ENCODE measurements at places on chromosomes 7 and 10. TPM values are rescaled to one million over a fixed set of nuclear protein-coding genes. Genes with fewer than 3 reads are reported as not detected.

DNA sequence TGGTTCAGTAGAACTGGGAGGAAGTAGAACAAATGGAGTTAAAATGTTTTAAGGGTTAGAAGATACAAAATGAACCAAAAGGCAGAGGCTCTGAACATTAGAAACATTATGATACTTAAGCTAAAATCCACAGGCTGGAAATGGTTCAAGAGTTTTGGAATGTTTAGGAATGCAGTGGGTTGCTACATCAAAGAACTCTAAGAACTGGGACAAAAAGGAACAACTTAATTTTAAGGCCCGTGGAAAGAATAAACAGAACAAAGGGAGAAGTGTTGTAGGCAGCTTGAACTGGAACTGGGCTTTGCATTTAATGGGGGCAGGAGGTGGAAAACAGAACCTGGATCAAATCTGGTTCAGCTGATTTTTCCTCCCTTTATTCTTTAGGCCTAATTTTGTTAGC lies 3.5 kb upstream of the C7orf25 start:
- peak; percentile 32 for DNase-seq

GRCh38 chr7:134931487-134931886 lies 54.8 kb upstream of the AGBL3 start:
- peak; percentile 46 for DNase-seq

- no peak for DNase-seq
Observed at GRCh38 chr7:36214608-36215456, 61.8 kb downstream of the EEPD1 start.

DNA sequence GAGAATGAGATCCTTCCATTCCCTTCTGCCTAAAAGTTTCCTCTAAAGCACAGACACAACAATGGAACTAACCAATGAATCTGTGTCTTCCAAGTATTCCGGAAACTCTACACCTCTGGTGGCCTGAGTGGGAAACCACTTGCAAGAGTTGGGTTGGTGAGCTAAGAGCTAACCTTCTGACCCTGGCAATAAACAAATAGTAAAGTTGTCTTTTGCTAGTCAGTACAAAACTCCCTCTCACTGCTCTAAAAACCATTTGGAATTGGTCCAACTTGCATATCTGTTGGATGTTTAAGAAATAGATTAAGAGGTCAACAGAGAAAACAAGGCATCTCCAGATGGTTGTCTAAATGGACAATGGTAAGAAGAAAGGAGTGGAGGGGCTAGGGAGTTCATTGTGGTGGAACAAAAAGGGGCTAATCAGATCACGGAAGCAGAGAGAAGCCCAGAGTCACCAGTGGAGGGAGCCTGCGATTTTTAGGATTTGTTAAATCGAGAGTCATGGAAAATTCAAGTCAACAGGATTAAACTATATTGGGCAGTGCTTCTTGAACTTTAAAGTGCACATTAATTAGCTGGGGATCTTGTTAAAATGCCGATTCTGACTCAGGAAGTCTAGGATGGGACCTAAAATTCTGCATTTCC lies 192.3 kb downstream of the EVX1 start:
- DNase-seq: peak; percentile 74

DNA sequence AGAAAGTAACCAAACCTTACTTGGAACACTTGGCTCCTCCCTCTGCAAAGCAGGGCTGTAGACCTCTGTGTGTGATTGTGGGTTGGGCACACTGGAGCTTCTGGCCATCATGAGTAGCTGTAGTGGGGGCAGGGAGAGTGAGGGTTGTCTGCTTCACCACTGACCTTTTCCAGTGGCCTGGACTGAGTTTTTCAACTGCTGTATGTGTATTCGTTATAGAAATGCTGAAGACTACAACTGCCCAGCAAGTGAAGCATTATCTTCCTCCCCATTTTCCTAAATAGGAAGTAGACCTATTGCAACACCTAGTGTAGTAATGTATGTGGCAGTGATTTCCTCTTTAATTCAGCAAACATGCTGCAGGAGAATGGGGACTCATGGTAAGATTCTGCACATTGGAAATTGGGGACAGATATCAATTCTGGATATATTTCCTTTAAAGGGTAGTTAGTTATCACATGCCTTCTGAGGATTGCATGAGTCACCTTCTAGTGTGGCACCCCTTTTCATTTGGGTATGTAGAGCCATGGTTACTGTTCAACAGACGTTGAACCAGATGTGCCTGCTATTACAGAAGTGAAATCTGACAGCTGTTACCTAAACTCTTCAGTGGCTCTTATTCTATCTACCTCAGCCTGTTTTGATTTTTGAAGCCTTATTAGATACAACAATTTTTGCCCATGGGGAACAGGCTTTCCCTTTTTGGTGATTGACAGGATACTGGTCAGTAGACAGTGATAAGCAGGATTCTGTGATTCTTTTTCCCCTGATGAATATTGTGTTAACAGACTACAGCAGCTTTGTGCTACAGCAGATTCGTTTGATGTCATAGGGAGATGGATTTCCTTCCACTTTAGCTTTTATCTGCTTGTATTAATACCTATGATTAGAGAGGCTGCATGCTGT lies 130.9 kb downstream of the SND1 start:
- no peak for DNase-seq

DNA sequence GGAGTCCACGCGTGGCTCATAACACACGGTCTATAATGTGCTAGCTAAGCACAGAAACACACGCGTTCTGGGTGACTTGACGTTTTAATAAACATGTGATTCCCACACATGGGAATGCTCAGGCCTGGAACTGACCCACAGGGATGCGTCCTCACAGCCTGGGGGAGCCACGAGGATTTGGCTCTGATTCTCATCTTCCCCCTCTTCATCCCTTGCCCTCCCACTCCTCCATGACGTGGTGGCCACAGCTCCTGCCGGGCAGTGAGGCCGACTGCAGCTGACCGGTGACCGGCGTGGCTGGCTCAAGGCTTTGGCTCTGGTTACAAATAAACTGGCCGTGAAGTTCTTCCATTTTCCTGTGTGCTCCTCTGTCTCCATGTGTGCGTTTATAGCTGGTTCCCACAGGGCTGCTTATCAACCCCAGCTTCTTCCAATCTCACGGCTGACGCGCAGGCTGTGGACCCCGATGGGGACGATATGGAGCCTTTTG lies 40.9 kb upstream of the KLF6 start:
- DNase-seq: peak; percentile 74

Gene CCDC136
- total RNA-seq: 0.74 TPM

DNA sequence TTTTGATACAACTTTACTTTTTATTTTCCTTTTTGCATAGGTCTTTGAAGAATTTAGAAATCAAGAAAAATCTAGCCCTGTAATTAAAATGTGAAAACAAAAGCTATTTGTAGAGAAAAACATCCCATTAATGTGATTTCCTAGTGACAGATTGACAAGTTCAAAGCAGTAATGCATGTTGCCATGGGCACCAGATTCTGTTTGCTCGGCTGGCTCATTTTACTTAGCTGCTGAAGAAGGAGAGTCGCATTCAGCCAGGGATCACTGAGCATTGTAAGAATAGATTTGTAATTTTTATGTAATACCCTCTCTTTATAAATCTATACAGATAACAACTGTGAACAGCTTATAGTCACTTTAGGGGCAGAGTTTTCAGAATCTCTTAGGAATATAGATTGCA lies 28.5 kb downstream of the DNAJB9 start:
- DNase-seq: no peak

- DNase-seq: no peak
Observed at GRCh38 chr10:111357859-111358258, 281.0 kb downstream of the ADRA2A start.

DNA sequence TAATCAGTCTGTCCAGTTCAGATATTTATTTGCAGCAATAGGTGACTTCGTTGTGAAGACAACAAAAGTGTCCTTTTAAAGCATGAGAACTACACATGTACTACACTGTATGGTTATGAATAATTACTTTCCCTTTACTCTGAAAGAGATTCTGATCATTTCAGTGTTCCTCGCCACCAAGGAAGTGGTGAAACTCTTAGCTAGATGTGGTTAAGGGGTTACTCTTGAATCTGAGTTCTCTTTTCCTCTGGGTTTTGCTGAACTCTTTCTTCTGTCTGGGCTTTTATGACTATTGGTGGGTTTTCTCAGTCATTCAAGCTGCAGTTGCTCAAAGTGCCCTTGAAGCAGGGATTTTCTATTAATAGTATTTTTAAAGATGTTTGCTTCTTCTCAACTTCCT lies 127.9 kb upstream of the SEM1 start:
- no peak for DNase-seq

DNA sequence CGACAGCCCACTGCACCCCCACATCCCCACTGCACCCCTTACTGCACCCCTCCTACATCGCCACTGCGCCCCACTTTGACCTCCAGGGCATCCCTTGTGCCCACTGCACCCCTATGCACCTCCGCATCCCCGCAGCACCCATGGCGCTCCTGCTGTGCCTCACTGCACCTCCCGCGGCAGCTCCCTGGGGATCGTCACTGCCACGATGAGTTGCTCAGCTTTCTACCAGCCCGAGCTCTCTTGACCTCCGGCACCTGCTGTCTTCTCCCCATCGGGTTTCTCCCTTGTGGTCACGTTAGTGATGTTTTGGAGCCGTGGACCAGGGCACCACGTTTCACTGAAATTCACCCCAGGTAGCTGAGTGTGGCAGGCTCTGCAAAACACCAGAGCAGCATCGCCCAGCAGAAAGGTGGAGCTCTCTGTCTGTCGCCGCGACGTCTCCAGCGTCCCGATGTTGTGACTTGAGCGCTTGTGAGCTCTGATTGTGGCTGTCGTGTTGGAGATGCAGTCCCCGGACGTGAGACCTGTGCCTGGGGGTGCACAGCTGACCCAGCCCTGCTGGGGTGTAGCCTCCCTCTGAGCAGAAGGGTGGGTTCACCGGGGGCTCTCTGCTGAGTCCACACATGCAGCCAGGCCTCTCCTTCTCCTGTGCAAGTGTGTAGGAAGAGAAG lies 147.7 kb downstream of the DNAJB6 start:
- DNase-seq: no peak

- DNase-seq: no peak
Observed at GRCh38 chr7:75988568-75989499, 5.6 kb downstream of the TMEM120A start.

Gene GPR37
- 6.2 TPM for total RNA-seq

Gene GAD2
- not detected for total RNA-seq

DNA sequence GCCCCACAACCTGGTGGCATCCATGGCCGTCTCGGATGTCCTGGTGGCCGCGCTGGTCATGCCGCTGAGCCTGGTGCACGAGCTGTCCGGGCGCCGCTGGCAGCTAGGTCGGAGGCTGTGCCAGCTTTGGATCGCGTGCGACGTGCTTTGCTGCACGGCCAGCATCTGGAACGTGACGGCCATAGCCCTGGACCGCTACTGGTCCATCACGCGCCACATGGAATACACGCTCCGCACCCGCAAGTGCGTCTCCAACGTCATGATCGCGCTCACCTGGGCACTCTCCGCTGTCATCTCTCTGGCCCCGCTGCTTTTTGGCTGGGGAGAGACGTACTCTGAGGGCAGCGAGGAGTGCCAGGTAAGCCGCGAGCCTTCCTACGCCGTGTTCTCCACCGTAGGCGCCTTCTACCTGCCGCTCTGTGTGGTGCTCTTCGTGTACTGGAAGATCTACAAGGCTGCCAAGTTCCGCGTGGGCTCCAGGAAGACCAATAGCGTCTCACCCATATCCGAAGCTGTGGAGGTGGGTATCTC lies 1.1 kb downstream of the HTR5A start:
- no peak for DNase-seq

DNA sequence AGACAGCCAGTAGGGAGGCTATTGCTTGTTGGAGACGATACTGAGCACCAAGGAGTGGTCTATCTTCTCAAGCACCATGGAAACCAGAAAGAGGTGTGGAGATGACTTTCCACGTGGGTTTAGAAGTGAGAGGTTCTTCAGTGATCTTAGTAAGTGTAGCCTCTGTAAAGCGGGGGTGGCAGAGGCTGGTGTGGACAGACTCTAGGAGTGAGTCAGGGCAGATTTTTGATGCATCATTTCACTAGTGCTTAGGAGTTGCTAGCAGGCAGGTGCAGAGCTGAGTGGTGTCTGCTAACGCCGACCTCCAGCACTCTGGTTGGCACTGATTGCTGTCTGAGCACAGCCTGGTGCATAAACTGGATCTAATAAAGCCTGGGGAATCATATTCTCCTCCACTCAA lies 78.4 kb upstream of the ADO start:
- DNase-seq: peak; percentile 26

Gene FAM24A
- total RNA-seq: not detected

DNA sequence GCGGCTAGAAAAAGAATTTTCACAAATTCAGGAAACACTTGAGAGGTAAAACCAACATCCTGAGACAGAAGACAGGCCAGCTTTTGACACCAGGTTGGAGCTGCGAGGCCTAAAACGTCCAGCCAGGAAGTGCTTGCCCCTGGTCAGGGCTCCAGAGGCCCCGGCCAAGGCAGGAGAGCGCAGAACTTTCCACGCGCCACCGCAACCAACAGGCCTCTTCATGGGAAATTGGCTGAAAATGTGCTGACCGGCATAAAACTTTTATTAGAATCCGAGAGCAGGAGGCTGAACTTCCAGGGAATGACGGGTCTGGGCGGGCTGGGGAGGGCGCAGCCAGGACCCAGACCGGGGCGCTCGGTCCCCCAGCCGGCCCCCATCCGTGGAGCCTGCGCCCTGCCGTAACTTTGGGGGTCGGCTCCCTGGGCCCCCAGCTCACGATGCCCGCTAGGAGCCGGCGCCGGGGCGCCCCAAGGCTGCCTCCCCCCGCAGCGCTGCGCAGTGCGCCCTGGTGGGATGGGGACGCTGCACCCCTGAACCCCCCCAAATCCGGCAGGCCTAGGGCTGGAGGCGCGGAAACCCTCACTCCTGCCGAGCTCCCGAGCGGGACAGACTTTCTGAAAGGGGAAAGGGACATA lies 414.0 kb upstream of the MKI67 start:
- DNase-seq: no peak

Gene ANKRD30A
- total RNA-seq: not detected

DNA sequence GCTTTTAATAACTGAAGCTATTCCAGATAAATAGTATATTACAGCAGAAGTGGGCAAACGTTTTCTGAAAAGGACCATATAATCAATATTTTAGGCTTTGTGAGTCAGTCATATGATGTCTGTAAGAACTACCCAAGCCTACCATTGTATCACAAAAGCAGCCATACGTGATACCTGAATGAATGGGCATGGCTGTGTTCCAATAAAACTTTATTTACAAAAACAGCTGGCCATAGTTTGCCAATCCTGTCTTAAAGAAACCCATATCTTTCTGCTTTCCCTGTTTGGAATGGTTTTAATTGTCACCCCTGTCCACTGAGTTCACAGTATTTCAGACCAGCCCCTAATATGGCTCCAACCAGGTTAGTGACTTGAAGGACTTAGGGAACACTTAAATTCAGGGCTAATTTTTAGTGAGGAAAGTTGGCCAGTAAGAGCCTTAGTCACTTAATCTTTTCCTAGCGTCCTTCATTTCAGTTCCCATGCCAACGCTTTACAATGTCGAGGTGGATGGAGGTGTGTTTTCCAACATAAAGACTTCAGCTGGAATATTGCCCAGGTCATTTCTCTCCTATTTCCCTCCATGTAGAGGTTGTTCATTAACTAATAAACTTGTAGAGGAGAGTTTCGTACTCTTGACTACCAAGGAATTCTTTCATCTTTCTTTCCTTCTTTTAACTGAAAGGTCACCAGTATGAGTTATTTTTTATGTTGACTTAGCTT lies 184.5 kb downstream of the TRIL start:
- no peak for DNase-seq

DNA sequence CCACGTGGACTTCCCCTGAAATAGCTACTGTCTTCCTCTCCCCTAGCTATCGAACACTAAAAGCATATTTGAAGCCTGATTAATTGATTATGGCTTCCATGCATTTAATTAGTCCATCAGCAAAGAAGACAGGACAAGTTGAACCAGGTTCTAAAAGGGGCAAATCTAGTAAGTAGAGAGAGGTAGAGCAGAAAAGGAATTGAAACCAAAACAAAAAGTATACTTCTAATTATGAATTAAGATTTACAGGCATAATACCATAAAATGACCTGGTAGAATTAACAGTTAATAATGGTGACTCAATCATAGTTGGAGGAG lies 393 bp upstream of the DNAJC1 start:
- no peak for DNase-seq

Measured in M059J (cell line).